Erythroblast (primary cell): ENCODE measurements at places on chromosomes 6 and 20.
A peak's percentile ranks its signal among the peaks of the same experiment; 100 is the strongest.

DNA sequence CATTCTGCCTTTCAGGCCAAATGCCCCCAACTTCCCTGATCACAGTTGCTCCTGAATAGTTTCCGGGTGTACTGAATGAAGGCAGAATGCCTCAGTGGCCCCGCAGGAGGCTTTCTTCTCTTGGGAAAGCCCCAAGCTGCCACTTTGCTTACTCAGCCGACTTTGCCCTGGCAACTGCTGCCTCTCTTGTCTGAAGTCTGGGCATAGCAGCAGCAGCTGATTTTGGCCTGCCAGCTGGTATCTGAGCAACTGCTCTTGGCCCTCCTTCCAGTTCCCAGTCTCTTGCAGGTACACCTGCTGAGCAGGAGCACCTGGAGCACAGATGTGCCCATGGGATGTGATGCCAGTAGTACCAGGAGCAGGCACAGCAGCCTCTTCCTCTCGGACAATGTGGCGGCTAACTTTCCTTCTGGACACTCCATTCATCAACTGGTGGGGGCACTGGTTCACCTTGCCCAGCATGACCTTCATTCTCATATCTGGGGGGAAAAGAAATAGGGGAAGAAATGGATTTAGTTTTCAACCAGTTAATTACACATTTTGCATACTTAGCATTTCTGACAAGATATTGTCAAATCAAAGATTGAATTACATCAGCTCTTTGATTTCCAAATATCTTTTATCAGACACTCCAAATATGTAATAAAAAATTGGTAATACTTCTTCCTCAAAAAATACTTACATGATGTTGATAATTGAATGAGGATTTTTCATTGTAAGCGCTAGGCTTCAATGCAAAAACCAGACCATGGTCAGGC is 468.2 kb downstream of the PKHD1 start:
- DNase-seq: no peak

DNA sequence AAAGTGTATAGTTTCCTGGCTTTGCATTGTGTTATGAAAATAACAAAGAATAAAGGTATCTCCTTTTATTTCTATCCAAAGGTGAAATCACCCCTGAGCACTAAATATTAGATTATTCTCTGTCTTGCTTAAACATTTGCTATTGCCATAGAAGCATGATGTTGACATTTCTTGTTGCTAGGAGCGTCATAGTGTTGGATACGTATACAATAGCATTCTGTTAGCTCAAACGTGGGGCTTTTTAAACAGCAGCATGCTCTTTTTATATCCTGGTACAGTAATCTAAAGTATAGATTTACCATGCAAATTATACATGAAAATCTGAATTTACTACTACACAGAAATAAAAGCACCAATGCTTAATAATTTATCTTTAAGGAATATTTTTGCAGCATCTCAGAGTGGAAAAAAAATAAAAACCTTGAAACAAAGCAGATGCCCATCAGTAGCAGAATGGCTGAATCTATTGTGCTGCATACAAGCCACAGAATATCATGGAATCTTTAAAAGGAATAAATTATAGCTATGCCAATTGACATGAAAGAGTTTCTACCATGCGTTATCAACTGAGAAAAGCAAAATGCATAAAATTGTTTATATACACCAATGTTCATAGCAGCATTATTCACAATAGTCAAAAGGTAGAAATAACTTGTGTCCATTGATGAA is 9.6 kb upstream of the HSF2 start:
- DNase-seq: no peak

DNA sequence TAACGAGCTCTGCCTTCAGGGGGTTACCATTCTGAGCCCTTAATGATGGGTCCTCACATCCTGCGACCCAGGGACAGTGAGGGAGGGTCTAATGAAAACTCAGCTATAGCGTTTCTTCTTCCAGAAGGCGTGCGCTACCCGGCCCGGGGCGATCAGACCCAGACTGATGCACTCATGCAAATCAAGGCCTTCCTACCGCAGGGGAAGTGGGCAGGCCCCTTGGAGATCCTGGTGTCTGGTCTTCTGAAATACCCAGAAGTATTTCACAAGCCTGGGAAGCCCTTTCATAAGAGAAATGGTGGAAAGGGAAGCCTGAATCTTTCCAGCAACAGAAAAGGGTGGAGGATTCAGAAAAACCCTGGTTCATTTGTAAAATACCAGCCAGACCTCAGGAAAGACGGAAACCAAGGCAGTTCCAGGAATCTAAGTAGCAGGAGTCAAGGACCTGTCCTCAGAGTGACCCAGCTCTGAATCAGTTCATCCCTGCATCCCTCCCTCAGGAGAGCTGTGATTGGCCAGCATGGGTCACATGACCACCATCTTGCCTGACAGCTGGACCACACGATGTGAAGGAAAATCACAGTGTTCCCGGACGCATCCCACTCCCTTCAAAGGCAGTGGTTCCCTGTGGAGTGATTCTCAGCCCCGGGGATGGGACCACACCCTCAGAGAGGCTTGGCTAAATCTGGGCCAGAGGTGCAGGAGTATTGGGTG is 12.7 kb downstream of the BFSP1 start:
- no peak for DNase-seq

DNA sequence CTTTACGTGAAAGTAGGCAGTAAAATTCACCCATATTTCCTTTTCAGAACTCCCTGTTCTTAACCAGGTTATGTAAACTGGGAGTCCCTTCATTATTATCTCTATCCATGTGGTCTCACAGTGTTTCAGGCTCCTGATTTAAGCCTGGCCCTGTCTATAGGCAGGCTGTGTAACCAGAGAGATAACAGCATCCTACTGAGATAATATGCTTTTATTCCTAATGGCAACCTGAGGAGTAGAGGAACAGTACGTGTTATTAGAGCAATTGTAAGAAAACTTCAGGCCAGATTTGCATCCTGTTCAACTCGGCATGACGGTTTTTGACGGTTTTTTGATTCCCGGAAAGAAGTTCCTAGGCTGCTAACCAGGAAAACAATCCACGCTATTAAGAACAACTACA is 16.9 kb downstream of the FUT9 start:
- no peak for DNase-seq

DNA sequence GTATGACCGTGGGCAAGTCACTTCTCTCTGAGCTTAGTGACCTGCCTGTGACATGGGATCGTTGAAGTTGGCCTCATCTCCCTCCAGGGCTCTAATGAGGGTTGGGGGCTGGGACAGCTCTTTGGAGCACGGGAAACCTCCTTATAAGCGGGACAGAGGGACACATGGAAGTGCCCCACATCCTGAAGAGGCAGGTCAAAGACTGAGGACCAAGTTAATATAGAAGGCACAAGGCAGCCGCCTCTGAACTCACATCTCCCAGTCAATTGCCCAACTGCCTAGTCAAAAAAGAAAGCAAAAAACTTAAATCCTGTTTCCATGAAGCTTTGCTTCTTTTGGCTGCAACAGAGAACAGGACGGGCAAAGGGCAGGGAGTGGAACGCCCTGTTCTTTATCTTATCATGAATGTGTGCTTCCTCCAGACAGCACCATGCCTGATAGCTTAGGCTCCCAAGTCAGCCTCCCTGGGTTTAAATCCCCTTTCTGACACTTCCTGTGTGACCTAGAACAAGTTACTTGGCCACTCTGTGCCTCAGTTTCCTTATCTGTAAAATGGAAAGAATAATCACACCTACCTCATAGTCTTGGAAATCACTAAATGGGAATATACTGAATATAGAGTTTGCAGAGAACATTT is 27.1 kb downstream of the LBP start:
- peak; percentile 74 for DNase-seq

DNA sequence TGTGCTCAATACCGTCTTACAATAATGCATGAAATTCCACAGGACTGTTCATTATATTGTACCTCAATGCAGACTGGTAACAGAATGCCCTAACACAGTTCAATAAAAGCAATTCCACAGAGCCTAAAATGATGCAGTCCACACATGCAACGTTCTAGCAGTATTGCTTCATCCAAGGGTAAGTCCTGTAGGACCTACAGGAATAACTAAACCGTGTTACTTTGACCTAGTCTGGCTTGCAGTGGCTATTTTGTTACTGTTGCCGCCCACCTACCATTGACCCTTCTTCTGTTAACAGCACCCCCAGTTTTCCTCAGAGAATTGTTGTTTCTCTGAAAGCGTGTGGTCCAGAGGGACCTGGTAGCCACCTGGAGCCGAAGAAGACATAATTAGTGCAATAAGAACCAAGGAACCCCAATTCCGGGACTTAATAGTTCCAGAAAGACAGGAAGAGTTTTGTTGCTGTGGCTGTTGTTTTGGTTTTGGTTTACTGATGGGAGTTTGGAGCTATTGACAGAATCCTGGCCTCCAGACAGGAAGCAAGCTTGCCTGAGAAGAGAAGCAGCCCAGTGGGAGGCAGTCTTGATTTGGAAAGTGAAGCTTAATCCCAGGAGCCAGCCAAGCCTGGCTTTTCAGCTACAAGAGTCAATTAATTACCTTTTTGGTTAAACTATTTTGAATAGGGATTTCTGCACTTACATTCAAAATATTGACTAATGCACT is 91.3 kb downstream of the FRK start:
- no peak for DNase-seq

DNA sequence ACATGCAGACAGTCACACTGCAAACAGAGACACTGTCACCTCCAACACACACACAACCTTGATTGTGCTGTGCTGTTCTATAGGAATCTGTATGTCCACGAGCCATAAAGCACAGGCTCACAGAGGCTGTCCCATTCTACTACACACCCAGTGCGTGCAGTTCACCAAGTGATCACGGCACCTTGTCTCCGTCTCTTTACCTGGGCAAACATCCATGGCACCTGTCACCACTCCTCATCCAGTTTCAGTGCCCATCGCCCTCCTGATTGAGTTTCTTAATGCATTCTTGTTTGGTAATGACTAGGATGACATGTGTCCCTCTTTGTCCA is 65.8 kb upstream of the STMND1 start:
- DNase-seq: no peak

DNA sequence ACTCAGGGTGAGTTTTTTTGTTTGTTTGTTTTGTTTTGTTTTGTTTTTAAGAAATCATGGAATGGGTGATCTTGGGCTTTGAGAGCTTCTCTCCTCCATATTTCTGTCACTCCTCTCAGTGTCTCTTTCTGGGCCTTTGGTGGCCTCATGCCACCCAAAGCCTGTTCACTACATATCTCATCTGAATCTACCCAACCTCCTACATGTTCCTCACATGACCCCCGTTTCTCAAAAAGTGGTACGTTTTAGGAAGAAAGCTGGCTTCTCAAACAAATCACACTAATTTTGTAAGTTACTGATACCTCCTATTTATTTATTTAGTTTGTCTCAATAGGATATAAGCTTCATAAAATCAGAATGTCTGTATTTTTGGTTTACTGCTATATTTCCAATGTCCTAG is 80.0 kb downstream of the SESN1 start:
- no peak for DNase-seq

- DNase-seq: peak; percentile 94
Measured at GRCh38 chr6:27890445-27891319, 21.5 kb downstream of the OR2B2 start.

DNA sequence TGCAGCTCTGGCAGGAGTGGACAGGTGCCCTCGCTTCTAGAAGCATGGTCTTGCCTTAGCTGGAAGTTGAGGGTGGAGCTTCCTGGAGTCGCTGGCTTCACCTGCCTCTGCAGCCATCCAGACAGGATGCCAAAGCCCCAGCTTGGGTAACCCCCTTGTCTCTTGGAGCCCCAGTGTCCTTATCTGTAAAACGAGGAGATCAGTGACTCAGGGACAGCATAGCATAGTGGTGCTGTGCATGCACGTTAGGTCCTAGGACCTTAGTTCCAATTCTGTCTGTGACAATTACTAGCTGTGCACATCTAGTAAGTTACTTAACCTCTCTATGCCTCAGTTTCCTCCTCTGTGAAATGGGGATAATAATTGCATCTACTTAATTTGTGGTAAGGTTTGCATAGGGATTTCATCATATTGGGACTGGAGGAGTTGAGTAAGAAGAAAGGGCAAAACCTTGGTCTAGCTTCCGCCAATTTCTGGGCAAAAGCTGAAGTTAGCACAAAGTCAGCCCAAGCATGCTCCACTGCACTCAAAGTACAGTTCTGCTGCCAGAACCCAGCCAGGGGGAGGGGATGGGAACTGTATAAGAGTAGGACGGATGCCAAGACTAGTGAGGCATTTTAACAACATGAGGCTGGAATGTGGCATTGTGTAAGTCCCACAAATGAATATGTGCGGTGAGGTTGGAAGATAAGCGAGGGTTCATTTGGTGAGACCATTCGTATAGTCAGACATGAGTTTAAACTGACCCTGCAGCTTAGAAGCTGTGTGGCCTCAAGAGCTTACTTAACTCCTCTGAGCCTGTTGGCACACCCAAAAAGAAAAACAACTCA is 24.5 kb downstream of the TOX2 start:
- DNase-seq: no peak

GRCh38 chr20:47293631-47294030 is 62.9 kb downstream of the ZMYND8 start:
- peak; percentile 19 for DNase-seq

GRCh38 chr20:58942549-58942948 is 38.5 kb upstream of the NELFCD start:
- no peak for DNase-seq

DNA sequence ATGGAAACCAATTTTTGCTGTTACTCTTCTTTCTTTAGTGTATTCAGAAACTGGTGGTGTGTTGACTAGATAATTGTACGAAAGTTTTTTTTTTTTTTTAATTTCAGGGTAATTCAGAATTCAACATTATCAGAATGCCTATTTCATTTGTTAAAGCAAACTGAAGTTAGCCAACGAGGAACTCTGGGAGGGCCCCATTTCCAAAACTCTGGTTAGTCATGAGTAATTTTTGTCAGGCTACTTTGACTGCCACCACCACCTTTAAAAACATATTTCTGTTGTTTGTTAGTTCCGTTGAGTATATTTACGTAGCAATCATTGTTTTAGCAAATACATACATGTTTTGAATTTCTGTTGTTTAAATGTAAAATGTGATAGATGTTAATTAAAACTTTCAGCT is 763 bp downstream of the ZKSCAN8 start:
- peak; percentile 38 for DNase-seq

- no peak for DNase-seq
Measured at GRCh38 chr20:35077341-35077740, 15.3 kb downstream of the TRPC4AP start.

- DNase-seq: no peak
Measured at GRCh38 chr20:58889334-58889760, 36.8 kb downstream of the GNAS start.

DNA sequence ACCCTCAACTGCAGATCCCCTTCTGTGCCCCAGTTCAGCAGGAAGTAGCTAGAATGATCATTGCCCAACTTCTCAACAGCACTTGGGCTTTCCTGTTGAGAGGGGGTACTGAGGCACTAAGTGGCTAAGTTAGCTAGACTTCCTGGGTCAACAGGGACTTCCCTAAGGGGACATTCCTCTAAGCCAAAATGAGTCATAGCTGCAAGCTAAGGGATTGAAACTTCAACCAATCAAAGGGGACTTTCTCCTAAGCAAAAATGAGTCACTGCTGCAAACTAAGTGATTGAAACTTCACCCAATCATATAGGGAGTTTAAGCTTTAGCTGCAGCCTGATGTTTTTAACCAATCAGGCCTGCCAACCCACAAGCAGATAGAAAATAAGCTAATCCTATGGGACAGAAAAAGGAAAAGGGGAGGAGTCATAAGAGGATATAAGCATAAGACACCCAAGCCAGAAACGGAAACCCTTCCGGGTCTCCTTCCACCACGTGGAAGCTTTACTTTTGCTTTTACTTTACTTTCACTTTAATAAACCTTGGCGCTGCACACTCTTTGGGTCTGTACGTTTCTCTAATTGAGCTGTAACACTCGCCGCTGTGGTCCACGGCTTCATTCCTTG is 659.0 kb upstream of the HS3ST5 start:
- no peak for DNase-seq

- no peak for DNase-seq
Measured at GRCh38 chr20:60986506-60987156, 265.4 kb upstream of the CDH4 start.

- no peak for DNase-seq
Measured at GRCh38 chr20:47198254-47198671, 158.2 kb downstream of the ZMYND8 start.
